ENCODE measurements at places on chromosomes 6 and 20.

DNA sequence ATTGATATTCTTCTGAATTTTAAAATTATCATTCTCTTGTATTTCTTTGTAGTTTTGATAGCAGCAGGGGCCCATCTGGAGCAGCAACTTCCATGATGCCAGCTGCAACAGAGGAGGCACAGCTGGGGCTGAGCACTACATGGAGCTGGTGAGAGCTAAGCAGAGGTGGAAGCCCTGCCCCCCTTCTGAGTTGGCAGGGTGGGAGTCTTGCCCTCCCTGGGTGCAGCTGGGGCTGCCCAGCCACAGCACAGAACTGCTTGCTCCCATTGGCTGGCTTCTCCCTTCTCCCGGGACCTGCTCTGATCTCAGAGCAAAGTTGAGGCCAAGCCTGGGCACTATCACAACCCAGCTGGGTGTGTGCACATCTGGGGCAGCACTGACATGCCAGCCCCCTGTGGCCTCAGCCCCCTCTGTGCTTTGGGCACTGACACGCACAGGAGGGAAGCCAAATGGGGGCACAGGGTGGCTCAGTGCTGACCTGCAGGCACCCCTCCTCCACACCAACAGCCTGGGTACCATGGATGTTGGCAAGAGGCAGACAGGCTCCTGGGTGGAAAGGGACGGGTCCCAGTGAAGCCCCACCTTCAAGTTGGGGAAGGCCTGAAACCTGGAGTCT lies 69.1 kb upstream of the EYA4 start:
- DNase-seq: no peak

DNA sequence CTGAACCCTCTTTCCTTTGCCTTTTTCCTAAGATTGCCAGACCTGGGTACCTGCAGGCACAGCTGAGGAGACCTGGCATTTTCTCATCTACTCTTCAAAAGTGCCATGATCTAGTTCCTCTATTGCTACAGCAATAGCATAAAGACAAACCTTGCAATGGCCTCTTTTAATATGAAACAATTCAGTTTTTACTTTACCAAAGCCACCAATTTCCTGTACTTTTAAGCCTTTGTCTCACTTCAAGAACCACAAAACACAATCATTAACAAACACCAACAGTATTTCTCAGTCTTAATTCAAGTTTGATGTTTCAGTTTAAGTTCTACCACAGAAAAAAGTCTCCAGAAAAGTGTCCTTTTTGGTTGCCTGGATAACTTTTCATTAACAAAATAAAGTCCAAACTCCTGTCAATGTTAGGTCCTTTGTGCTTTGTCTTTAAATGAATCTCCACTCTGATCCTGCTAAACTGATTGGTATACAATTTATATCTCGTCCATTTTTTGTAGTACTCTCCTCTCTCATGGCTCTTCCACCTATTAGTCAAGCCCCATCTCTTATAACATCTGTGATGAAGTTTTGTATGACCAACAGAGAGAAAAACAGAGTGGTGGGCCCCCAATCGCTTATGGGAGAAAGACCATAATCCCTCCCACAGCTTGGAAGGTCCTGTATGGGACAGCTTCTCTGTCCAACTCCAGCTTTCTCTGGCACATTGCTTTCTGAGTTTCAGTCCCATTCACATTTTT lies 50.5 kb upstream of the THEMIS start:
- no peak for DNase-seq

DNA sequence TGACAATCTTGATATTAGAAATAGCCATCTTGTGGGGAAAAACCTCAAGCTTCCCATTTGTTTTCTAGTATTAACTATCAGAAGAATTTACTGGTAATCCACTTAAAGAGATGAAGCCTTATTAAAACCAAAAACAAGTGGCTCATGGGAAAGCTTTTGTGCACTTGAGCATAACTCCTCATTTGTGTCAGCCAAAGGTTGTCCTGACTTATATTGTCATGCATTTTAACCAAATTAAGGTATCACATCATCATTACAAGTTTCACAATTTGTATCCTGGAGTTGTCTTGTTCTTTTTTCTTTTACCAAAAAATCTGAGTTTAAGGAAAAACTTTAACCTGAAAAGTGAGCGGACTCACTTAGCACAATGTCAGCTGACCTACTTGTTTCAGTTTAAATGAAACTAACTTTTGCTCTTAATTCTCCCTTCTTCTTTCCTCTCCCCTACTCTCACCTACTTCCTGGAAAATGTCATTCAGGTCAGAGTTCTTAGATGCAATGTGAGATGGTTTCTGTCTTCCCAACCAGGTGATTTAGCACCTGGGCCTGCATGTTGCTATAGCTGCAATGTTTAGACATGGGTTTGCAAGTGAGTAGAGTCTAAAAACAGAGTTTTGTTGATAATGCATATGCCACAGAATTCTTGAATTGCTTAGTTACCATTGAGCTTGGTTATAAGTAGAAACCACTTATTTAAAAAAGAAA lies 82.8 kb downstream of the TNFAIP3 start:
- no peak for DNase-seq

GRCh38 chr6:11368264-11368663 lies 135.8 kb upstream of the NEDD9 start:
- no peak for DNase-seq

GRCh38 chr6:3838992-3839867 lies 9.9 kb upstream of the FAM50B start:
- no peak for DNase-seq

DNA sequence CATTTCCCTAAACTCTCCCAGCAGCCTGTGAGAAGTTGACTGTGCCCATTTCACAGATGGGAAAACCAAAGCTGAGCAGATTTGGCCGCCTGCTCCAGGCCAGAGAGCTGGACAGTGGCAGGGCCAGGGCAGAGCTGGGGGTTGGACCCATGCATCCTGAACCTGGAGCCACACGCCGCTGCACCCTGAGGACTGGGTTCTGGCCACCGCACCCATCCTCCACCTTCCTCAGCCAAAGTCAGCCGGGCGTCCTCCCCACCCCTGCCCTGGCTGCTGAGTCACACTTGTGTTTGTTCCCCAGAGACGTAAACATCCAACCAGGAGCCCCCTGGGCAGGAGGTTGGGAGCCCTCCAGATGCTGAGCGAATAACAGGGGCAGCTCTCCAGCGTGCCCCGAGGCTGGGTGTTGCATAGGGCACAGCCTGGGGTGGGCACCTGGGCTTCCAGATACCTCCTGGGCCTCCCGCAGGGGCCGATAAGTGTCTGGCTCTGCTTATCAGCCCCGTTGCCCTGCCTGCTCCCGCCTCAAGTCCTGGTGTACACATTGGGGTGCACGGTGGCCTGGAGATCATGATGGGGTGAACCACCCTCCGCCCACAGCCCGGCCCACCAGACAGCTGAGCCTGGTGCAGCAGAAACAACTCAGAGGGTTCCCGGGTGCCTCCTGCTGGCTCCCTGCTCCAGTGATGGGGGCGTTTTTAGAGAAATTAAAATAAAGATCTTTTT lies 23.8 kb downstream of the RBM38 start:
- DNase-seq: no peak

GRCh38 chr6:27847706-27848105 lies 64.5 kb downstream of the OR2B2 start:
- no peak for DNase-seq

GRCh38 chr6:135090819-135091218 lies 36.2 kb upstream of the HBS1L start:
- no peak for DNase-seq

GRCh38 chr20:51313358-51313827 lies 229.1 kb downstream of the NFATC2 start:
- DNase-seq: no peak

DNA sequence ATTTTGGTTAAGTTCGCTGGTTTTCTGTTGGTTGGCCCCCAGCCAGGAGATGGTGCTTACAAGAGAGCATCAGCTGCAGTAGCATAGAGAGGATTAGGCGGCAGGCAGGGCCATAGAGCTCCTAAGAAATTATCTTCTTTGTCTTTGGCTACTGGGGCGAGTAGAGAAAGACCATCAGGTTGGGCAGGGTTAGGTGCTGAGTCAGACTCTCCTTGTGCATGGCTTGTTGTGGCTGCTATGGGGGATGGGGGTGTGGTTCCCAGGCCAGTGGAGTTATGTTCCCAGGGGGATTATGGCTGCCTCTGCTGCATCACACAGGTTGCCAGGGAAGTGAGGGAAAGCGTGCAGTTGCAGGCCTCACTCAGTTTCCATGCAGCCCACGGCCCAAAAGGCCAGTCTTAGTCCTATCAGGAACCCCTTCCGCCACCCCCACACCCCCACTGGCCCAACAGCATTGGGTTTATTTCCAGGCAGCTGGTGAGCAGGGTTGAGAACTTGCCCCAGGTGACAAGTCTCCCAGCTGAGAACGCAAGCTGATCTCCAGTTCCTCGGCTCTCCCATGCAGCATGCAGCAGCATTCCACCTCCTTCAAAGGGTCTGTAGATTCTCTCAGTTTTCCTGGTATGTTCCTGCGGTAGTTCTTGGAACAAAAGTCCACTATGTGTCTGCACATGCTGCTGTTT lies 243.7 kb downstream of the UTRN start:
- DNase-seq: no peak

- DNase-seq: peak; percentile 42
These were observed 8.1 kb upstream of the C20orf144 start for GRCh38 chr20:33653900-33654596.

- DNase-seq: no peak
These were observed 231.5 kb upstream of the PLCB4 start for GRCh38 chr20:8837396-8837795.

DNA sequence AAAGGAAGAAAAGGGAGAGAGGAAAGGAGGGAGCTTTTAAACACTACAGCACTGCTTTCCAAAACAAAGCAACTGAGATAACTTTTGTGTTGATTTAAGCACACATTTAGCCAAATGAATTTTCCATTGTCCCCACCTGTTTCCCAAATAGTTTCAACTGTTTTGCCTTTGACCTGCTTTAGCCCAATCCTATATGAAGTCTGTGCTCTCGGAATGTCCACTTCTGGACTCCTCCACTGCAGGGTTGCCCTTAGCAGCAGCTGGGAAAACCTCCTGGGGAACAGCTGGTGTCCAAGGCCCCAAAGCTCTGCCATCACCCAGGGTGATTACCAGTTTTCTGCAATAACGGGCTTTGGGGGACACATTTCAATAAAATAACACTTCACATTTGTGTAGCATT lies 44.9 kb upstream of the PKHD1 start:
- no peak for DNase-seq

DNA sequence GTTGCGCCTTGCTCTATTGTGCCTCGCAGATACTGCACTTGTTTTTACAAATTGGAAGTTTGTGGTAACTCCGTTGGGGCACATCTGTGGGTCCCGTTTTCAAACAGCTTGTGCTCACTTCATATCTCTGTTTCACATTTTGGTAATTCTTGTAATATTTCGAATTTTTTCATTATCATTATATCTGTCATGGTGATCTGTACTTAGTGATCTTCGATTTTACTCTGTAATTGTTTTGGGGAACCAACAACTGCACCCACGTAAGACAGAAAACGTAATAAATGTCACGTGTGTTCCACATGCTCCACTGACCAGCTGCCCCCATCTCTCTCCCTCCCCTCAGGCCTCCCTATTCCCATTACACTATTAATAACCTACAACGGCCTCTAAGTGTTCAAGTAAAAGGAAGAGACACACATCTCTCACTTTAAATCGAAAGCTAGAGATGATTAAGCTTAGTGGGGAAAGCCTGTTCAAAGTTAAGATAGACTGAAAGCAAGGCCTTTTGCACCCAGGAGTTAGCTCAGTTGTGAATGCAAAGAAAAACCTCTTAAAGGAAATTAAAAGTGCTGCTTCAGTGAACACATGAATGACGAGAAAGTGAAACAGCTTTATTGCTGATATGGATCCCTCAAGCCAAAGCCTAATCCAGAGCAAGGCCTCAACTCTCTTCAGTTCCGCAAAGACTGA lies 26.9 kb downstream of the TTLL2 start:
- no peak for DNase-seq

DNA sequence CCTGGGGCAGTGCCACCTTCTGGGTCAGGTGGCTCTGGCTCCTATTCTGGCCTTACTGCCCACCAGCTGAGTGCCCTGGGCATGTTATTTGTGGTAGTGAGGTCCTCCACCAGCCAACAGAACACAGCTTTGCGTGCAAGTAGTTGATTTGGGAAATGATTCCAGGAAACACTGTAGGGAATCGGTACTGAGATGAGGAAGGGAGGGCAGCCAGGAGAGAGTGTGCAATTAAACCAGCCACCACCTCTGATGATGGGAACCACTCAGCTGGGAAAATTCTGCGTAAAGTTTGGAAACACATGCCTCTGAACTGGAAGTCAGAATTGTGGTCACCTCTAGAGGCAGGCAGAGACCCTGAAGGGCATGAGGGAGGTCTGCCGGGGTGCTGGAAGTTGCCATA lies 459 bp downstream of the LBP start:
- no peak for DNase-seq

DNA sequence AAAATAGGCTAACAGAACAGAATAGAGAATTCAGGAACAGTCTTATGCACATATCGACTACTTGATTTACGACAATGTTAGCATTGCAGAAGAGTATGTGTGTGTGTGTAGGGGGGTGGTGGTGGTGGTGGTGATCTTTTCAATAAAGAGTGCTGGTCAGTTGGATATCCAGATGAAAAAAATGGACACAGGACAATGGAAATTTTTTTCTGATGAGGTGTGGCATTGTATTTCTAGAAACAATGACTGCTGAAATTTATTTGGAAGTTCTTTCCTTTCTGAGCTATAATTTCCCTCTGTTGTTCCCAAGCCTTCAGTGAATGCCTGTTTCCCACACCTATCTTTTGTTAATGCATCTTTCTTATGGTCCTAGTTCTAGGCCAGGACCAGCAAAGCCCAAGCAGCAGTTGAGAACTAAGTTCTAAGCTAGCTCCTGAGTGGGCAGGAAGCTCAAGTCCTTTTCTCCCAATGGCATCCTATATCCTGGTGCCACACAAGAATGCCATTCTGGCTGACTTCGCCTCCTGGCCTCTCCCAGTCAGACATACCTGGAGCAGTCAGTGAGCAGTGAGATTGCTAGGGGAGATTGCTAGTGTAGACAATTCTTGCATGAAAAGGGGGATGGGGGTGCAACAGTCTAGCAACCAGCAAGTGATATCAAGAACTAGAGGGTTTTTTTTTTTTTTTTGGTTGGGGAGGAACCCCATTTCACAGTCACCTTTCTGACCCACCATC lies 1.2 kb upstream of the TOX2 start:
- no peak for DNase-seq

DNA sequence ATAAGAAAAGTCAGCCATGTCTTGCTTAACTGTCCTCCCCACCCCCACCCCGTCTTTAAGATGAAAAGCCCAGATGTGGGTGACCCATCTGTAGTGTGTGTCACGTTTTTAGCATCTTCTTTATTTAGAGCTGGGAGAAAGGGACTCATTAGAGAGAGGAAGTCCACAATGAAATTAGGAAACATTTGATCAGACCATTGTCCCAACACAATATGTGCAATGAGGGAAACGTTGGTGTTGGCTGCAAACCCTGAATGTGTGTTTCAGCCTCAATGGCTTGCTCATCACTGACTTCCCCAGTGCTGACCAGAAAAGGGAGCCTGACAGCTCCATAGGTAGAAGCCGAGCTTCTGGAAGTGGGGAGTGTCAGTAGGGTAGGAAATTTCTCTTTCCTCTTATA lies 475.7 kb downstream of the CD83 start:
- no peak for DNase-seq

DNA sequence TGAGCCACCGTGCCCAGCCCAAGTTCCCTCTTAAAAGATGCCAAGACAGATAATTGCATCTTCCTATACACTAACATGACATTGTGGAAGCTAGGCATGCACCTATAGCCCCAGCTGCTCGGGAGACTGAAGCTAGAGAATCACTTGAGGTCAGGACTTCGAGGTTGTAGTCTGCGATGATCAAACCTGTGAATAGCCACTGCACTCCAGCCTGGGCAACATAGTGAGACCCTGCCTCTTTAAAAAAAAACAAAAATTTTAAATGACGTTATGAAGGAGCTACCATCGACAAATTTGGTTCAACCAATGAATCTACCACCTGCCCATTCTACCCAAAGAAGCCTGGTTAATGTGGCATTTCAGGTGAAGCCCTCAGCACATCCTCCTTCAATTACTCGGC lies 80.7 kb downstream of the TBC1D7 start:
- DNase-seq: no peak
